ENCODE measurements at places on chromosomes 13 and 19.

- DNase-seq, result peak; percentile 22
These were observed 935 bp downstream of the LRP3 start for GRCh38 chr19:33194886-33195644.

GRCh38 chr13:79491715-79492114 is 10.8 kb downstream of the NDFIP2 start:
- DNase-seq, result peak; percentile 44

DNA sequence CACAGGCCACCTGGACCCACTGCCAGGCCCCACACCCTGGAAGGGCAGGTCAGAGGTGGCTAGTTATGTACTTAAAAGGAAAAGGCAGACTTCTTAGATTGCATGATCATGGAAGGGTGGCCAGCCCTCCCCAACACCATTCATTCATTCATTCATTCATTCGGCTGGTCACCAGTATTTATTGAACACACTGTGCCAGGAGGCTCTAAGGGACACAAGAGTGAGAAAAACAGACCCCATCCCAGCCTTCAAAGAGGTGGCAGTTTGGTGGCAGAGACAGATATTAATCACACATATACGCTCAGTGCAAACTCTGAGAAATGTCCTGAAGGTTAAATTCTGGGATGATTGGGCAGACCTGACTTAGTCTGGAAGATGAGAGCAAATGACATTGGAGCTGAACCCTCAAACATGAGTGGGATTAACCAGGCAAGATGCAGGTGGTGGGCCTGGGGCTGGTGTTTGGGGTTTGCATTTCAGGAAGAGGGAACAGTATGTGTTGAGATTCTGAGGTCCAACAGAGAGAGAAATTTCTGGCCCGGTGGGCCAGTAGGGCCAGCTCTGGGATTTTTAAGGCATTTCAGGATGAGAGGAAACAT is 147.5 kb downstream of the ZNF536 start:
- no peak for DNase-seq

DNA sequence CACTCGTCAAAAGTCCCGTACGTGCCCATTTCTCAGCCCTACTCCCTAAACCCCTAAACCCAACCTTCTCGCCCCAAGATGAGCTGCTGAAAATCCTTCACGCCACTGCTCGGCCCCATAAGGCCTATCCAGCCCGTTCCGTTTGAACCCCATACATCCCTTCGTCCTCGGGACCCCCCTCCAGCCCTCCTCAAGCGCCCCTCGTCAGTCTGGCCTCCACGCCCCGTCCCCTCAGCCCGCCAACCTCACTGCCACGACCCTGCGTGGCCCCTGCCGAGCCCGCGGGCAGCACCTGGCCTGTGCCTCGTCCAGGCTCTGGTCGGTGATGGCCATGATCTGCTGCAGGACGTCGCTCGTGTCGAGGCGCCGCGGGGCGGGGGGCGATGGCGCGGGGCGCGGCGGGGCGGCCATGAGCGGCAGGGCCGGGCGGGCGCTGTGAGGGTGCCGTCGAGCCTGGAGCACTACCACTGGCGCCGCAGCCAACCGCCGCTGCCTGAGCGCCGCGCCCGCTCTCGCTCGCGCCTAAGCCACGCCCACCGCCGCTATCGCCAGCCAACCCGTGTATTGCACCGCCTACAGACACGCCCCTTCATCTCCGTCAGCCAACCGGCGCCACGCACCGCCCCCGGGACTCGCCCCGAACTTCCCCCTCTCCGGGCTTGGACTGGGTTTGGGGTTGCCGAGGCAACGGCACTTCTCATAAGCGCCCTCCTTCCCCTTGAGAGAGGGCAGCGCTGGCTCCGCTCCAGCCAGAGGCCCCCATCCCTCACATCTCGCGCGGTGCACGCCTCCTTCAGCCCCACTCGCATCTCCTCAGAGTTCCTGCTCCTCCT is at the start of gene PBX4:
Gene PBX4 (minus strand): TSS at position 469 of the 833 bp plus-strand sequence. CDS start 58 bp downstream, at position 411.
- DNase-seq, result peak; percentile 98

- no peak for DNase-seq
These were observed 33.6 kb downstream of the GJA3 start for GRCh38 chr13:20127262-20127561.

DNA sequence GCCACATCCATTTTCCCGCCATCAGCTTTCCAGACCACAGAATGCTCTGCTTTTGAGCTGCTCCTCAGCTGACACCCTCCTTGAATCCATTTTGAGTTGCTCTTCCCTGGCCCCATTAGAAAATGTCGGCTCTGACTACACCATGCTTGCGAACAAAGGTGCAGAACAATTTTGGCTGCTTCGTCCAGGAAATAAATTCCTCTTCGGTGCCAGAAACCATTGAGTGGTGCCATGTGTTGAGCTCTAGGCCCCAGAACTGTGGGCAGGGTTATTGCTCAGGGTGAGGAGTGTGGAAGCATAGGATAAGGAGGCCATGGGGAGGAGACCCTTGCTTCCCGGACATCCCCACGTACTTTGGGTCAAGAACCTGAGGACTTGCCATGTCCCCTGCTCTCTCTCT is 52.1 kb downstream of the NFIX start:
- DNase-seq, result no peak

- no peak for DNase-seq
These were observed 26.1 kb upstream of the N4BP2L1 start for GRCh38 chr13:32453981-32454380.

Measured in LoVo (cell line).